ENCODE measurements at places on chromosomes 6 and 20.
A peak's percentile ranks its signal among the peaks of the same experiment; 100 is the strongest.

DNA sequence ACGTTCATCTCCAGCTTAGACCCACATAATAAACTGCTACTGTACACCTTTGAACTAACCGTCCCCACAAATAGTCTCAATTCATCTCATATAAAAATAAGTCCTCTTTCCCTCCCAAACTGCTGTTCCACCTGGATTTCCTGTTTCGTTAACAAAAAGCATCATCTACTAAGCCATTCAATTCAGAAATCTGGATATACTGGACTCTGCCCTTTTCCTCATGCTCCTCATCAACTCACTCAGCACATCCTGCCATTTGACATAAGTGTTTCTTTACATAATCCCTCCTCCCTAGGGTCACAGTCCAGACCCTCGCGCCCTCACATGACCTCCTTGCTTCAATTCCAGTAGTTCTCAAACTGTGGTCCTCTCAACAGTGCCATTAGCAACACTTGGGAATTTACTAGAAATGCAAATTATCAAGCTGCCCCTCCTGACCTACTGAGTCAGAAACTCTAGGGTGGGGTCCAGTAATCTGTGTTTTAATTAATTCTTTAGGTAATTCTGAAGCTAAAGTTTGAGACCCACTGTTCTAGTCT is 4.5 kb downstream of the MKKS start:
- peak; percentile 35 for DNase-seq

DNA sequence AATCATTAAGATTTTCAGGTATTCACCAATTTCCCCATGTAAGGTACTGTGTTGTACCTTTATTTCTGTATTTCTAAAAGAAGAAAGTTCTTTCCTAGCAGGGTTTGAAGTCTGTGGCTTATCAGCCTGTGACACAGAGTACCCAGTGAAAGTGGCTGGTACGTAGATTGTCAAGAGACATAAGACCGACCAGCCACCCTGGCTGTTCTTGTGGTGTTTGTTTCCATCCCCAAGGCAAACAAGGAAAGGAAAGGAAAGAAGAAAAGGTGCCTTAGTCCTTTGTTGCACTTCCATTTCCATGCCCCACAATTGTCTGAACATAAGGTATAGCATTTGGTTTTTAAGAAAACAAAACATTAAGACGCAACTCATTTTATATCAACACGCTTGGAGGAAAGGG is 40.6 kb upstream of the SMIM28 start:
- no peak for DNase-seq

GRCh38 chr6:44275749-44276648 is 5.7 kb downstream of the TMEM151B start:
- no peak for DNase-seq

DNA sequence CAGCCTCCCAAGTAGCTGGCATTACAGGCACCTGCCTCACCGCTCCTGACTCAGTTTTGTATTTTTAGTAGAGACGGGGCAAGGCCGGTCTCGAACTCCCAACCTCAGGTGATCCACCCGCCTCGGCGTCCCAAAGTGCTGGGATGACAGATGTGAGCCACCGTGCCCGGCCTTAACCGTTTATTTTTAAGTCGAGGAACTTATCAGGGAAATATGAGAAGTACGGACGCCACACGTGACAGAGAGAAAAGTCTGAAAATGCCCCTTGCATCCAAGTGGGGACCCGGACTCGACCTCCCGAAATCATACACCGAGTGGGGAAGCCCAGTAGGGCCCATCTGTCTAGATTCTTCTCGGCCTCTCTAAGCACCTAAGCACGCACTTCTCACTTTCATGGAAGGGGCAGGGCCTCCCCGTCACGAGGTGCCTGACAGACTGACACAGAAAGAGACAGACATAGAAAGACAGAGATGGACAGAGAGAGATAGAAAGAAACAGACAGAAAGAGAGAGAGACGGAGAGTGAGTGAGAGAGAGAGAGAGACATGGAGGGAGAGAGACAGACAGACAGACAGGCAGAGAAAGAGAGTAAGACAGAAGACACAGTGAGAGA is 756.5 kb upstream of the DEFB115 start:
- DNase-seq, result no peak

DNA sequence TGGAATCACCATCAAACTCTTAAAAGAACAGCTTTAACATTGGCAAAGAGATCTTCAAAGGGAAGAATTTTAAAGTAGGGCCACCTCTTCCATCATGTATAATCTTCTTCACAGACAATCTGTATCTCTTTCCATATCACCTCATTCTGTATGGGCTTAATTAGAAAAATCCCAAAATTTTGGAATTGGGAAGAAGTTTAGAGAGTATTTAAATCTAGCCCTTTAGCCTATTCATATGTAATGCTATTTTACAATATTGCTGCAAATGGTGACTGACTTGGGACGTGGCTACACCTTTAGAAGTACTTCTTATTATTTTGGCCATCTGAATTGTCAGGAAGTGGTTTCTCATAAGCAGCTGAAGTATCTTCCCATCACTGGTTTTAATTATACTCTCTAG is 474.3 kb downstream of the RFPL4B start:
- no peak for DNase-seq

GRCh38 chr6:33945931-33946330 is 142.1 kb upstream of the MLN start:
- no peak for DNase-seq

All from HAP-1 (cell line).